ENCODE measurements at places on chromosomes 6 and 20.

DNA sequence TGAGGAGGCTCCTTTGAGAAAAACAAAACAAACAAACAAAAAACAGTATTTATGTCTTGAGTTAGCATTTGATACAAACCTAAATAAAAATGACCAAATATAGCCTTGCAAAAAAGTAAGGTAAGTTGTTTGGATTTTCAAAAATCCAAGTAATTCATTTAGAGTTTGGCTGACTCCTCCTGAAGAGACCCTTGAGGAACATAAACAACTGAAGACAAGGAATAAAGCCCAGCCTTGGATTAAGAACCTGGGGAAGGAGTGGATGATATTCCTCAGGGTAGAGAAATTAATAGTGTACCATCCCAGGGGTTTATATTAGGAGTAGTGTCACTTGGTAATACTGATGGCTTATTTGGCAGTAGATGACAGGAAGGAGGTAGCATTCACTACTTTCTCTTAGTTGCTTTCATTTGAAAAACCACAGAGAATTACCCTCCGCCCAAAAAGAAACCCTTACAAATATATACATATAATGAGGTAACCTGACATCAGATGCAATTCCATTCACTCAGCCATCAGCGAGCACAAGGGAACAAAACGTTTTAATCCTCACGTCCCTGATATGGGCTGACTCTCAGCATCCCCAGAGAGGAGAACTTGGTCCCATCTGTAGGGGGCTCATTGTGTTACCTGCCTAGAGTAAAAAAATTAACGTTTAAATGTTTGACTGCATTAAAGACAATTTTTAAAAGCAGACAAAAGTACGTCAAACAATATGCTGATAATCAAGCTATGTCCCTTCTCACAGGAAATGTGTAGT, 57.0 kb downstream of the SOBP start:
- no peak for DNase-seq

GRCh38 chr20:42492290-42492689, 697.4 kb downstream of the PTPRT start:
- DNase-seq = no peak

- DNase-seq = peak; percentile 24
Observed at GRCh38 chr20:62238569-62239277, 402 bp downstream of the OSBPL2 start.

- no peak for DNase-seq
Observed at GRCh38 chr20:20370094-20370575, 2.2 kb downstream of the INSM1 start.

DNA sequence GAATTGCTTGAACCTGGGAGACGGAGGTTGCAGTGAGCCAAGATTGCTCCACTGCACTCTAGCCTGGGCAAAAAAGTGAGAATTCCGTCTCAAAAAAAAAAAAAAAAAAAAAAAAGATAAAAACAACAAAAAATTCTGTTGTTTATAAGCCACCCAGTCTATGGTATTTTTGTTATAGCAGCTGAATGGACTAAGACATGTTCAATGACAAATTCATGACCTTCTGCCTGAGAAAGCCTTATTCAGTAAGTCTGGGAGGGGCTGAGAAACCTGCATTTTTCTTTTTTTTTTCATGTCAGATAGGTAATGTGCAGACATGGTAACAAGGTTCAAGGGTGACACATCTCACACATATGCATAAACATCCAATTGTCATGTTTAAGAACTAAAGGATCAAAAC, 40.4 kb upstream of the TRAF3IP2 start:
- DNase-seq = no peak

- DNase-seq = peak; percentile 69
Observed at GRCh38 chr6:100456141-100456907, 8.4 kb downstream of the SIM1 start.

DNA sequence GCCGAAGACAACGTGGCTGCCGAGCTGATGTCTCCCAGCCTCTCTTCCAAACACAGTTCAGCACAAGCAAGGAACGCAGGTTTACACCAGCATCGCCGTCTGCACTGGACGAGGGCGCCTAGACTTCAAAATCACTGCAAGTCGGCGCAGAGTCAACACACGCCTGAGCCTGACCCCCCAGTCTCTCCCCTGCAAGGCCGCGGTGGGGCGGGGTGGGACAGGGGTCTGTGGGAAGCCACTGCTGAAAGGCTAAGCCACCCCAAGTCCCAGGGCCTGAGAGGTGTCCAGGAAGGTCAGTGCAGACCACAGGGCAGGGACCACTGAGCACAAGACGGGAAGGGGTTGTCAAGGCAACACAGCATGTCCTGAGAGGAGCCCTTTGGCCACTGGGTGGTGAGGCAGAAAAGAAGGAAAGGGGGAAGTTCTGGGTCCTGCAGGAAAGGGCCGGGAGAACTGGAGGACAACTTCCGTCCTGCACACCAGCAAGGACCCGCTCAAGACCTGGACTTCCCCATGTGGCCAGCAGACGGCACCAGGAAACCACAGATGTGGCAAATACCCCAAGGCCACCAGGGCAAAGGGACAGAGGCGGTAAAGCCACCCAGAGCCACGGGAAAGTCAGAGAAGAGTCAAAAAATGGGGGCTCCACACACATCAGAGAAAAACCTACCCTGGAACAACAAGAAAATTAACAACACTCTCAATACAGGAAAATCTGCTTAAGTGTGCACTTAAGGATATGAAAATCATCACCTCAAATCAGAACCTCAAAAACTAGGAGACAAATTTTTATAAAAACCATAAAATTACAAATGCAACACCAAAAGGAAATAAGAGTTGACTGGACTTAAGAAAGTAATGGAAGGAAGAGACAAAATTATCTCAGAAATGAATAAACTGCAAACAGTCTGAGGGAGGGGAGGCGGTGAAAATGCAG, 84.8 kb downstream of the TAF4 start:
- DNase-seq = peak; percentile 55

DNA sequence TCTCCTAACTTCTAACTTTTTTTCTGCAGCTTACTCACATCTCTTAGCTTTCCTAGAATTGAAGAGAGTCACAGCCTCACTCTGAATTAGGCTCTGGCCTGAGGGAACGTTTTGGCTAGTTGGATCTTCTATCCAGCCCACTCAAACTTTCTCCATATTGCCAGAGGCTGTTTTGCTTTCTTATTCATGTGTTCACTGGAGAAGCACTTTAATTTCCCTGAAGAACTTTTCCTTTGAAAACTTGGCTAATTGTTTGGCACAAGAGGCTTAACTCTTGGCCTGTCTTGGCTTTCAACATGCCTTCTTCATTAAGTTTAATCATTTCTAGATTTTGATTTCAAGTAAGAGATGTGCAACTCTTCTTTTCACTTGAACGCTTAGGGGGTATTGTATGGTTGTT, 138.2 kb upstream of the PLCB4 start:
- DNase-seq = peak; percentile 75

- DNase-seq = no peak
Observed at GRCh38 chr6:12929678-12930077, 213.1 kb downstream of the PHACTR1 start.

DNA sequence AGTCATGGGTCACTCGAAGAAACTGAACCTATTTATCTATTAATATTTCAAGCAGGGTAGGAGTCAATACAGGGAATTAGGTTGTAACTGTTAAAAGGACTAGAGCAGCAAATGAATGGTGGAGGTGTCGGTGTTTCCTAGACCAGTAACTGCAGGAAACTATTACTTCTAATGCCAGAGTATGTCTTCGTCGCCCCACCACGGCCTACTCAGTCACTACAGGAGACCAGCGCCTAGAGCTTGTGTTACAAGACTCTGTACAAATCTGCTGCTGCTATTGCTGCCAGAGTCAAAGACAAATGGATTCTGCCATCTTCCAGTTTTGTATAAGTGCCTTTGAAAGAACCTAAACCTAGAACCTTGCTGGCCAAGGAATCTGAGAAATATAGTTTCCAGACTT, 343.9 kb downstream of the SOX4 start:
- DNase-seq = no peak

DNA sequence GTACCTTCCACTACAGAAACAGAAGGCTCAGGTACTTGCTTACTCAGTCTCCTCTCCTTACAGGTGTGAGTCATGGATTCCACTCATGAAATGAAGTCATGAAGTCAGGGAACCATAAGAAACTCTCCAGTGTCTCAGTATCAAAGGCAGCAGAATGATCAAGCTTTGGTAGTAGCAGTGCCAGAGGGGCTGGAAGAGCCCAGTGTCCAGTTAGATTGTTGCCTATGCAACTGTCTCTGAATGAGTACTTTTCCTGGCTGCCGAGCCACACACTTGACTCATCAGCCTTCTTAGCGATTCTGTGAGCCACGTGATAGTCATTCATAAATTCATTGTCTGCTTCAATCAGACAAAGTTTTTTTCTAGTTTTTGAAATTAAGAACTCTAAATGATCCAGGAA, 52.2 kb upstream of the DTNBP1 start:
- DNase-seq = no peak

- DNase-seq = peak; percentile 47
Observed at GRCh38 chr6:17490724-17491123, 97.3 kb downstream of the CAP2 start.

- no peak for DNase-seq
Observed at GRCh38 chr6:75114806-75115205, 91.0 kb downstream of the COL12A1 start.

DNA sequence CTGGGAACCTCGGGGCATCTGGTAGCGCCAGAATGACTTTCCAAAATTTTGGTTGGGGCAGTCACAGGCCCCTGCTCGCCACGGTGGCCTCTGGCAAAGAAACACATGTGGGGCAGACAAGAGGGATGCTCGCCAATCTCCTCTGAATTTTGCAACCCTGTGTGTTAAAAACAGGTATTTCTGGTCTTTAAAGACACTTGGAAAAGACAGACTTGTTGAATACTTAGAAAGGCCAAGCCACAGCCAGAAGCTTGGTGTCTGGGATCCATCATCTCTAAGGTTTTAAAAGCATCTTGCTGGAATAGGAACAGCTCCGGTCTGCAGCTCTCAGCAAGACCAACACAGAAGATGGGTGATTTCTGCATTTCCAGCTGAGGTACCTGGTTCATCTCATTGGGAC, 31.2 kb downstream of the HLA-E start:
- DNase-seq = no peak

DNA sequence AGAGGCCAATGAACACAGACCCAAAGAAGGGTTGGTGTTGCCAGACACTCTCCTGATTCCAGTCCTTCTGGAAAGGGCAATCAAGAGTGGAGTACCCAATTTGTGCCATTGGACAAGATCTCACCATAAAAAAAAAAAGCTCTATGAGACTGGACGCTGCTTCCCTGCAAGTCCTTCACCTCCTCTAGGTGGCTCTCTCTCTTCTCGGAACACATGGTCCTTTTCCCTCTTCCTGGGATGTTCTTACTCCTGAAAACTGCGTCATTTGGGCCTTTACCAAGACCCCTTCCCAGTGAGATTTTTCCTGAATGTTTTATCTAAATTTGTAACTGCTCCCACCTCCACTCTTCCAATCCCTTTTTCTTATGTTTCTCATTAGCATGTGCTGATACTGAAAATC, 280.8 kb downstream of the FOXA2 start:
- DNase-seq = no peak

DNA sequence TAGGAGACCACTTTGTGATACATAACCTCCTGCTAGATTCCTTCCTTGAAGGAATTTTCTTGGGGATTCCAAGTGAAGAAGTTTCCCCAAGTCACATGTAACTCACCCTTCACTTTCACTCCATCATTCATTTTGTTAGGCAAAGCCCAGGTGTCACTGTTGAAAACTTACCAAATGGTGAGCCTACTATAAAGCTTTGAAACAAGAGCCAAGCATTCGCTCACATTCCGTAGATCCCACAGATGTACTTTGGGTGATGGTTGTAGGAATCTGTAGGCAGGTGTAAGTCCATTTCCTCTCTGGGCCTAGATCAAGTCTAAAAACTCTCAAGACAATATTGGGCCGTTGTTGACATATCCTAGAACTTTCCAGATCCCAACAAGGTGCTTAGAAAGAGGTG, 74.1 kb downstream of the PRDM1 start:
- no peak for DNase-seq

- peak; percentile 69 for DNase-seq
Observed at GRCh38 chr6:52389626-52390360, 27.8 kb downstream of the PAQR8 start.

GRCh38 chr6:150266963-150267685, 101.7 kb upstream of the IYD start:
- peak; percentile 55 for DNase-seq

DNA sequence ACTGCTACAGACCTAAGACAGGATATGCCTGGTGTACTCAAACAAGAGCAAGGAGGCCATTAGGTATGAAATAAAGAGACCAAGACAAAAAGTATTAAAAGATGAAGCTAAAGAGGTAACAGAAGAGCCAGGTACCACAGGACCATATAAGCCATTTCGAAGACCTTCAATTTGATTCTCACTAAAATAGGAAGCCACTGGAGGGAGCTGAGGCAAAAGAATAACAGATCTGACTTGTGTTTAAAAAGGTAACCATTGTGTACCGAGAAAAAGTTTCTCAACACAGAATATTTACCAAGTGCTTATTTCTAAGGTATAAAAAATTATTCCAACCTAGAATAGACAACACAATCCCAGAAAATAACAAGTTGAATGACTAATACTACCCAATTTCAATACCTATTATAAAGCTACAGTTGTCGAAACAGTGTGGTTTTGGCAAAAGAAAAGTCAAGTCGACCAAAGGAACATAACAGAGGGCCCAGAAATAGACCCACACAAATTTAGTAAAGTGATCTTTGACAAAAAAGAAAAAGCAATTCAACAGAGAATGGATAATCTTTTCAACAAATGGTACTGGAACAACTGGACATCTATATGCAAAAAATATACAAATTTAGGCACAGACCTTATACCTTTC, 125.3 kb upstream of the DST start:
- no peak for DNase-seq

DNA sequence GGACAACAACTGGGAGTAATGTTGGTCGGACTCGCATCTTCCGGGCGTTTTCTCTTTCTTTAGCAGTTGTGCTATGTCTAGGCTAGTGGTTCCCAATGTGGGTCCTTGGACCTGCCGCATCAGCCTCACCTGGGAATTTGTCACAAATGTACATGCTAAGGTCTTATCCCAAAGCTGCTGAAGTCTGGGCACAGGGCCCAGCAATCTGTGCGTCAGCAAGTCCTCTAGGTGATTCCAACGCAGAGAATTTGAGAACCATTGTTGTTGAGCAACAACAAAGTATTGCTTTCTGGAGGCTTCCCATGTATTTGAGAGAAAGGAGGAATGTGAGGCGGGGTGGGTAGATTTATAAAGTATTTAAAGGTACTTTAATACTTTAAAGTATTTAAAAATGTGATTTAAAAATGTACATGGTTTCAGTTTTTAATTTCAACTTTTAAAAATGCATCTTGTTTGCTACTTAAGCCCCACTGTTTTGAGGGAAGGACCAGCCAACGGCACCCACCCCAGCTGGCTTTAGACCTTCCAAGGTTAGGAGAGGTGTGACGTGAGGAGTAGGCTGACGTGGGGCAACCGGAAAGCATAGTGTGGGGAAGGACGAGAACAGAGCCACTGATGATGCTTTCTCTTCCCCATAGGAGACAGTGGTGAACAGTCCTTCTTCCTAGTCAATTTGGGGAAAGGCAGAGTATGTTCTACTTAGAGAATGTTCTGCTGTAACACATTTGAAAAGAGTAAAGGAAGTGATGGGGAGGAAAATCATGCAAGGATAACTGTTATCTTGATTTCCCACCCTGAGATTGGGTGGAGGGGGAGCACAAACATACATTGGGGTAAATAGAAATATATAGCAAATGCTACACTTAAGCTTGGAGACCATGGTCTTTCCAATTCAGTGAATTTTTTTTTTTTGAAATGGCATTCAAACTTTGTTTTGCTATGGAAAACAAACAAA, 4.3 kb downstream of the UST start:
- no peak for DNase-seq
